ENCODE measurements at places on chromosomes 6 and 20. TPM values are rescaled to one million over a fixed set of nuclear protein-coding genes. Genes with fewer than 3 reads are reported as not detected.

The SAMD3 gene
- polyA plus RNA-seq: 0.29 TPM

The WFDC6 gene
- polyA plus RNA-seq: not detected

- DNase-seq: no peak
Observed at GRCh38 chr20:62318400-62319345, 15.9 kb downstream of the ADRM1 start.

- DNase-seq: no peak
Observed at GRCh38 chr6:48610846-48611245, 499.8 kb upstream of the PTCHD4 start.

GRCh38 chr6:158421381-158421780 is 109.1 kb downstream of the TULP4 start:
- DNase-seq: no peak

Data from liver (tissue), 10 donors.